ENCODE measurements at places on chromosomes 13 and 19.

DNA sequence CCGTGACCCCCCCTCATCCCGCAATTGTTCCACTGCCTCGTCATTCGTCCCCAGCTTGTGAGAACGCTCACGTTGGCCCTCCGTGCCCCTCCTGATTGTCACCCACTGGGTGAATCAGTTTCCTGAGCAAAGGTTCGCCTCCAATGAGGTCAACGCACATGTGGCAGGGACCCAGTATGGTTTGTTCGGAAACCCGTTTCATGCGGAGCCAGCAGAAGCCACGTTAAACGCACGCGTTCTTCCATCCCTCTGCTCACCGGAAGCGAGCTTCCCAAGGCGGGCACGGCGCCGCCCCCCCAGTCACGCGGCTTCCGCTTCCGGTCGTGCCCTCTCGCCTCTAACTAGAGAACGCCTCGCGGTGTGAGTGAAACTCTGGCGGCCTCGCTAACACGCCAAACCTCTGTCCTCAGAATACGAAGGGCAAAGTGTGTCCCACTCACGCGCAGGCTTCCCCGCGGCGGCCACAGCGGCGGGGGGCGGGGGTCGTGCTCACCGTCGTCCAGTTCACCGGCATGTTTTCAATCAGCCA lies 18.0 kb upstream of the CFAP97D2 start:
- DNase-seq: no peak

- no peak for DNase-seq
Measured at GRCh38 chr13:114328595-114328994, 14.3 kb downstream of the CHAMP1 start.

- no peak for DNase-seq
Measured at GRCh38 chr13:106011600-106011999, 523.9 kb downstream of the EFNB2 start.

GRCh38 chr19:5931251-5931650 lies 17.2 kb downstream of the CAPS start:
- no peak for DNase-seq

- DNase-seq: no peak
Measured at GRCh38 chr13:40024967-40025714, 369.7 kb downstream of the COG6 start.

GRCh38 chr19:39356647-39357046 lies 14.4 kb downstream of the SAMD4B start:
- no peak for DNase-seq

GRCh38 chr13:60348097-60348496 lies 48.9 kb upstream of the TDRD3 start:
- DNase-seq: no peak

- no peak for DNase-seq
Measured at GRCh38 chr19:8204961-8205360, 4.2 kb upstream of the CERS4 start.

- no peak for DNase-seq
Measured at GRCh38 chr19:18091217-18091608, 4.5 kb upstream of the IL12RB1 start.

DNA sequence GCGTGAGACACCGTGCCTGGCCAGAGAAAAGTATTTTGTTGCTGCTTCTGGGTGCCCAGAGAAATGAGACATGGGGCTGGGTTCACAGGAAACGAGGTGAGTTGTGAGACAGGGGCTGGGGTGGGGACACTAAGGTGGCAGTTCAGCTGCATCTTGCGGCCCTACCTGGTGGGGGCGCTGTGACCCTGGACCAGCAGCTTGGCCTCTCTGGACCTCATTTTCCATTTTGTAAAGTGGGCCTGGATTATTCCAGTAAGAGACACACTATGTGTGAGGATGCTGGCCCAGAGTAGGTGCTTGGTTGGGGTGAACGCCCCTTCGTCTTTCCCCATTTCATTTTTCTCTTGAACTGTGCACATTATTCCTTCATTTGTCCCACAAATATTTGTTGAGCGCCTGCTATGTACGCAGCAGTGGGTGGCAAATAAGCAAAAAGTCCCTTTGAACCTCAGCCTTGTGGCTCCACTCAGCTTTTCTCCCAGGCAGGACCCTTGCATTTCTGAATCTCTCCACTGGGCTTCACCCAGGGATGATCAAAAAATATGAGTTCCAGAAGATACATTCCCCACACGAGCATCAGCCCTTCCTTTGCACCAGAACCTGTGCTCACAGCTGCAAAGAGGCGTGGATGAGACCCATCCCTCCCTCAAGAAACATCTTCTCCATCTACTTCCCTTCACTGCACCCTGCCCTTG lies 26.6 kb upstream of the OR10H1 start:
- no peak for DNase-seq

DNA sequence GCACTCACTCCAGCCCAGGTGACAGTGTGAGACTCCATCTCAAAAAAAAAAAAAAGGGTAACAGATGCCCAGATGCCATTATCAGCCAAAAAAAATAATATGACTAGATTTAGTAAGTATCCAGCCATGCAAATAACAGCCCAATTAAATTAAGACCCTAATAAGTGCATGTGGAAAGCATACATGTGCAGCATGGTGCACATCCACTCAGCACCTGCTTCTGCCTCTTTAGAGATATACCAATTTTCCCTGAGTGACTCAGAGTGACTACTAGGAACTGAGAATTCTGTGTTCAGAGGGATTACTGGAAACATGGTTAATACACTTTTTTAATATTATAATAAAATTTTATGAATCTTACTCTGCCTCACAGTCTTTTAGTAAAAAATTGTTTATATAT lies 29.8 kb upstream of the ZNF675 start:
- DNase-seq: no peak

DNA sequence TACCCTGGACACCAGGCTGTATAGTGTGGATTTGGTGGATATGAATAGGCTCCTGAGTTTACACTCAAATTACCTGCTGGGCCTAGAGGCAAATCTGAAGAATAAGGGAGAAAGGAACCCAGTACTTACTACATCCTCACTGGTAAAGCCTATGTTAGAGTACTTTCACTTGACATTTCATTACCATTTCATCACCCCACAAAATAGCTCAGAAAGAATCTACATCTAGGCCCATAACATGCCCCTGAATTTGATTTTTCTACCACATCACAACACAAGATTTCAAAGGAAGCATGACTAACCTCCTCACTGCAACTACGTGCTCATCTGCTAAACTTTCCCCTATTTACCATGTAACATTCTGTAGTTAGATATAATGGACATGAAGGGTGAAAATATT lies 43.3 kb downstream of the VWA8 start:
- no peak for DNase-seq

DNA sequence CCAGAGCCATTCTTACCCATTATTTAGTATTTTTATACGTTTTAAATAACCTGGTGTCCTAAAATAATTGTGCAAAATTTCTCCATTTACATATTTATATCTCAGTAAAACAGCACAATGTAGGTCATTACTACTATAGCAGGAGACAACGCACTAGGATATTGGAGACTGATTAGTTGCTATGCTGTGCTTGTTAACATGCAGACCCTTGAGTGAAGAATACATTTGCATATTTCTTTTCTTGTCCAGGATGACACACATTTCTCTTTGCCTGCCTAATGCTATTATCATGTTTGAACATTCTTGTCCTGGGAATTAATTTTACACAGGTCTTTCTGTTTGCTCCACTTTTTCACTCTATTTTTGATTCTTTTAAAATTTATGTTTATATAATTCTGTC lies 823.8 kb upstream of the ATXN8OS start:
- DNase-seq: no peak

DNA sequence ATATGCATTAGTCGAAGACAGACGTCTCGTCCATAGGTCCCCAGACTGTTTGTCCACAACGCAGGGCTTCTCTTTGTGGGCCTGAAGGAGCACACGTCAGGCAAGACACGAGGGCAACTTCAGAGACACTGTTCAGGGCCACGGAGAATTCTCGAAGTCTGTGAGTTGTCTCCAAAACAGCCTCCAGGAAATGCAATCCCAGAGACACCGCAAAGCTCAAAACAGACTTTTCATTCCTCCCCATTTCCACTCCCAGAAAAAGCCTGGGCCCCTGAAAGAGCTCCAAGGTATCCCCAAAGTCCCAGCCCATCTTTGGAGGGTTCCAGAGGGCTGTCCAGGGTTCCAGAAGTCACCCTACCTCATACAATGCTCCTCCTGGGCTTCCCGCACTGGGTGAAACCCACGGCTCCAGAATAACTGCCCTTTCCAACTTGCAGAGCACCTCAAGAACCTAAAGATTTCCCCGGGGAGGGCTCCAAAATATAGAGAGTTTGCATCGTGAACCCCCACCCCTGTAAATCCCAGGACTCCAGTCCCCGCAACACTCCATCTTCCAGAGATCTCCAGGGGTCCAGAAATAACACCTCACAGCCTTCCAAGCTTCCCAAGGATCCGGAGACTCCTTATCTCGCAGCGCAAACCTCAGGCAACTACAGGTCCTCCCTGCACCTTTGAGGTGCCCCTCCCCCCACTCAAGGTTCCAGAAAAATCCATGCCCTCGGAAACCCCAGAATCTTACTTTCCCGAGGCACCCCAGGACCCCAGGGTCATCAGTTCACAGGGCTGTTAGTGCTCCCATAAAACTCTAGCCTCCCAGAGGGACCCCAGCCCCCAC lies 687 bp upstream of the FTL start:
- no peak for DNase-seq

GRCh38 chr19:4967738-4968461 lies 1.0 kb upstream of the KDM4B start:
- no peak for DNase-seq

GRCh38 chr19:55705972-55706371 lies 30.9 kb downstream of the EPN1 start:
- no peak for DNase-seq

All from right atrium auricular region (tissue), 2 donors.